ENCODE measurements at places on chromosomes 11 and 22.

DNA sequence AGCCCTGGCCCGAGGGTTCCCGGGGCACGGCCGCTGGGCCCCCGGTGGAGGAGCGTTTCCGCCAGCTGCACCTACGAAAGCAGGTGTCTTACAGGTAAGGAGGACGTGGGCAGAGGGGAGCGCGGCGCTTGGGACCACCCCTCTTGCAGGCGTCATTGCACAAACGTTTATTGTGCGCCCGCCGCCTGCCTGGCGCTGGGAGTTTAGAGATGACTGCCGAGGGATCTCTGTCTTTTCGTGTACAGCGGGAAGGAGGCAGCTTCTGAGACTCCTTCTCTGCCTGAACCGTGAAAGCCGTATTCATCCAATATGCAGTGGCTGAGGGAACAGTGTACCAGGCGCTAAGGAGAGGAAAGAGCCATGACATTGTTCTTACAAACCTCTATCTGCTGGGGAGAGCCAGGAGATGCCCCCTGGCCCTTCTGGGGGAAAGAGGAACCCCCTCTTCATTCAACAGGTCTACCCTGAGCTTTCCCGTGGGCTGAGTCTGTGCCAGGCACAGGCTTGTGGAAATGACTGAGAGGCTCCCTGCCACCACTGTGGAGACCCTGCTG lies 13.8 kb upstream of the DGKZ start:
- no peak for DNase-seq

- peak; percentile 44 for DNase-seq
Observed at GRCh38 chr11:66363805-66364535, 7.6 kb downstream of the SLC29A2 start.

- DNase-seq: no peak
Observed at GRCh38 chr22:24424001-24424900, 3.1 kb upstream of the ADORA2A start.

DNA sequence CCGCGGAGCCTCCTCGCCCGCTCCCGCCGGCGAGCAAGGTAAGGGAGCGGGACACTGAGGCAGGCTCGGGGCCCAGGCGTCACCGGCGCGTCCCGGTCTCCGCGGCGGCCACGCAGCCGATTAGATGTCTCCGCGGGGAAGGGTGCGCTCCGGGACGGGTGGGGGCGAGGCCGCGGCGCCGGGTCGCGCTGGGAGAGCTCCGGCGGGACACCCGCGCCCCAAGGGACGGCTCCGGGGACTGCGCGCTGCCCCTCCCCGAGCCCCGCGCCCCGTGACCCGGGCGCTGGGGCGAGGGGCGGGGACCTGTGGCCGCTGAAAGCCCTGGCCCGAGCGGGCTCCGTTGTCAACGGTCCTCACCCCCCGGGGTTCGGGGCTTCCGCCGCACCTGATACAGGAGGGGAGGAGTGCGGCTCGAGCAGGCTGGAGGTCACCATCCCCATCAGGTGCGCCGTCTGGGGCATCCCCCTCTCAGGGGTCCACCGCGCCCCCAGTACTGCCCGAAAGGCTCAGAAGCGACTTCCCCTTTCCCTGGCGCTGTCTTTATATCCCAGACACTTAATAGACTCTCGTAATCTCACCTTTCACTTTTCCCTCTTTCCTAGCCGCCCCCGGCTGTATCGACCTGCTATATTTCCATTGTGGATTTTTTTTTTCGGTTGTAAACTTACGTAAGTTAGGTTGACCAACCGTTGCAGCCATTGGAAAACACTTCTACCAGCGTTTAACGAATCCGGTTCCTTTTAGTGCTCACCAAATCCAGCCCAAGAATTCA lies 573 bp downstream of the PPFIA1 start:
- peak; percentile 28 for DNase-seq

DNA sequence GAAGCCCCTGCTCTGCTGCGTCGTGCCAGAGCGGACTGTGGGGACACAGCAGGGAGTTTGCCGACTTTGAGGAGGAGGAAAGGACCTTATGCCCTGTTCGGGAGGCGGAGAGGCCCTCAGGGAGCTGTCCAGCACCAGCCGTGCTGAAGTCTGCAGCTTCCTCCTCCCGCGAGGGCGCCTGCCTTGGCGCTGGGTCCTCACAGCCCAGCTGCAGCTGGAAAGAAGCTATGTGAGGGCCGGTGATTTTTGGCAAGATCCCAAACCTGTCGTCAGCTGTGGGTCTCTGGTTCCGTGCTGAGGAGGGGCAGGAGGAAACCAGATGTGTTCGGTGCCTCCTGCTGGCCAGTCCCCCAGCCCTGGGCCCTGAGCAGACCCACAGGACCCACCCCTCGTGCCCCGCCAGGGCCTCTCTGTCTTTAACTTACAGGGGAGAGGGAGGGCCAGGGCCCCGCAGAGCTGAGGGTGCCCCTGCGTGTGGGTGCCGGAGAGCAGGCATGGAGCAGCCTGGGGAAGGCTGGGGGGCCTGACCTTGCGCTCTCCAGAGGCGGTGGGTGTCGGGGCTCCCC lies 12.0 kb downstream of the BRSK2 start:
- peak; percentile 19 for DNase-seq

- DNase-seq: no peak
Observed at GRCh38 chr11:119787074-119787461, 58.1 kb upstream of the NECTIN1 start.

DNA sequence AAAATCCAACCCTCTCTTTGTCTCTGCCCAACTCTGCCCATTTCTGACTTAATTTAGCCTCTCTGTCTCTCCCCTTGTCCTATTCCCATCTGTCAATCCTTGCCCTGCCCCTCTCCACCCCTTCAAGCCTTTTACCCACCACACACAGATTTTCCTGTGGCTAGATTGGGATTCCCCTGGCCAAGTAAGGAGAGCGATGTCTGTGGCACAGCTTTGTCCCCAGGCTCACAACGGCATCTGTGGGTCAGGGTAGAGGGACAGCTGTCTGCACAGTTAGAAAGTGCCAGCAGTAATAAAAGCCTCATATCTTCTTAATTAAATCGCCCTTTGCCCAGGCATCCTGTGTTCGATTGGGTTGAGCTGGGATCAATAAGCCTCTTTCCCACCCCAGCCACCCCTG lies 1.3 kb upstream of the KCNC1 start:
- DNase-seq: no peak

- DNase-seq: no peak
Observed at GRCh38 chr11:82176365-82176764, 557.3 kb downstream of the FAM181B start.

DNA sequence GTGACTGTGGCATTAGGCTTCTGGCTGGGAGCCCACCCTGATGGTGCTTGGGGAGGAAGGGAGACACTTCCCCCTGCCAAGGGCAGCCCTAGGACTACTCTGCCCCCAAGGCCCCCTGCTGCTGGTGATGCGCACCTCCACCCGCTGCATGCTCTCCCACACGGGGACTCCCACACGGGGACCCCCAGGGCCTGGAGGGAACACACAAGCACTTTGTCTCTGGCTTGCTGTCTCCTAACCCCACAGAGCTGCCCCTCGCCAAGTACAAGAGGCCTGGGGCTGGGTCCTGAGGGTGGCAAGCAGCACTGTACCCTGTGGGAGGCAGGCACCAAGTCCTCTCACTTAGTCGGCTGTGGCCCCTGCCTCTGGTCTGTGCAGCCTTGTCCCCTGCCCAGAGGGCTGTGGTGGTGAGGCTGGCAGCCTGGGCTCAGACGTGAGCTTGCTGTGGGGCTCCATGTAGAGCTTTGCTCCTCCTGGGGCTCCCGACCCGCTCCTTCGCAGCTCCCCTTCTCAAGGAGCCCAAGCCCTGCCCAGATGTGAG lies 7.9 kb downstream of the LRRC75B start:
- DNase-seq: no peak

DNA sequence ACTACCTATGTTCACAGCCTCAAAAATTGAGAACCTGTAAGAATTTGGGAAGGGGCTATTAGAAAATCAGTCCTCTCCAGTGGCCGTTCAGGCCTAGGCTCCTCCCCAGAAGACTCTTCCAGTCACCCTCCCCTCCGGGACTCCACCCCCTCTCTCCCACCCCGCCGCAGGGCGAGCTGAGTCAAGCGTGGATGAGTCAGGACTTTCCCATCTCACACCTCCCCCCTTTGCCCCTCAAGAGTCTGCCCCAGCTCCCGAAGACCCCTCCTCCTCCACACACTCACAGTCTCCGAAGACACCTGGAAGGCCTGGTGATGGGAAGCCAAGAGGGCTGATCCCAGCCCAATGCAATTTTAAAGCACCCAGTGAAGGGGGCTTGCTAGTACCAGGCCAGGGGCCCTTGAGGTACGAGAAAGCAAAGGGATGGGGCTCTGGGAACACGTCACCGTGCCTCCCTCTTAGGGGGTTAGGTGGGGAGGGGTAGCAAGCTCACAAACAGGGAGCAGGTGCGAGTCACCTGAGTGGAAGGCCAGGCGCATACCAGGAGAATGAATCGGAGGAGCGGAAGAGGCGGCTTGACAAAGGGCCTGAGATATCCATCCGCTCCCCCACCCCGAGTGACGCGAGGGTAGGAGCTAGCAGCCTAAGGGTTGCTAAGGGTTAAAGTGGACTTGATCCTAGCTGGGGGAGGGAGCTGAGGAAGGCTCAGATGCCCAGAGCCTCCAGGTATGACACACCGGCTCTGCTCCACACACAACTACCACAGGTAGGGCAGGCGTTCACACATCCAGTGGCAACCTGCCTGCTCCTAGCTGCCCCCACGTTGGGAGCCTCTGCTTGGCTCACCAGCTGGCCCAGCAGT lies 13.6 kb downstream of the BCL9L start:
- peak; percentile 74 for DNase-seq

DNA sequence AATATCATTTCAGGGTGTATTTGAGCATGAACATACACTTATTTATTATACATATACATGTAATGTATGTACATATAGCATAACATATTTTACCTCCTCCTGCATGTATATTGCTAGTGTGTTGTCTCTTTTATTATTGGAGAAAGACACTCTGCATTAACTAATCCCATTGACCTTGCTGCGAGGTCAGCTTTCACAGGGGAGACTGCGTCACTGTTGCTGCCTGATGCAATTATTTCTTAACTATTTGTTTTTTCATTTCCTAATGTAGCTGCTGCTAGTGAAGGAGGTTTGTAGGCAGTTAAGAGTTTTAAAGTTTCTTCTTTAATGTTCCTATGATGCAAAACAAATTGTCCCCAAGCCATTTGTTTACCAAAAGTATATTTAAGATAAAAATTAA lies 185.4 kb upstream of the CNTN5 start:
- no peak for DNase-seq

- DNase-seq: no peak
Observed at GRCh38 chr11:86735451-86736290, 63.3 kb upstream of the ME3 start.

- DNase-seq: no peak
Observed at GRCh38 chr11:93532281-93532789, 10.9 kb downstream of the SMCO4 start.

DNA sequence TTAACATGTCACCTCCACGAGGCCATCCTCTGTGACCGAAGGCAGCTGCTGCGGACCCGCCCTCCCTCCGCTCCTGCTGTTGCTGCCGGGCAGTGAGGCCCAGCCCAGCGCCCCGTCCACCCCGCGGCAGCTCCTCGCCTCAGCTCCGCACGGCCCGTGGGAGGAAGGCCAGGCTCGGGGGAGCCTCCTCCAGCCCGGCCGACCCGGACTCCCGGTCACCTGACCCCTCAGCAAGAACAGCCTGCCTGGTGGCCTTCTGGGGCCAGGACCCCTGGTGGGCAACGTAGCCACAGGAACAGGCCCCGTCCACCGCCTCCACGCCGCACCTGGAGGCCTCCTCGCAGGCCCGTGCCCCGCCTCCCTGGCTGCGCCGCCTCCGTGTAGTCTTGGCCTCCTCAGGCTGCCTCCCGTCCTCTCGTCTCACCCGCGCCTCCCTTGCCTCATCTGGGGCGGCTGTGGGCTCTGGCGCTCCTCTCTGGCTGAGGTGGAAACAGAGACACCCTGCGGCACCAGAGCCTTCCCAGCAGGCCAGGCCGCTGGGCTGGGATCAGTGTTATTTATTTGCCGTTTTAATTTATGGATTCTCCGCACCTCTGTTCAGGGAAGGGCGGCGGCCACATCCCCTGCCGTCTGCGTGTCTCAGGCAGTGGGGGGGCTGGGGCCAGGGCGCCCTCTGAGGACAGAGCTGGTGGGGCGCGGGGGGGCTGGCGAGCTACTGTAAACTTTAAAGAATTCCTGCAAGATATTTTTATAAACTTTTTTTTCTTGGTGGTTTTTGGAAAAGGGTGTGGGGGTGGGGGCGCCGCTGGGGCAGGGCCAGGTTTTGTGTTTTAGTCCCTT lies 25.4 kb downstream of the MOB2 start:
- DNase-seq: no peak

GRCh38 chr11:131792243-131792642 lies 421.8 kb downstream of the NTM start:
- DNase-seq: no peak

GRCh38 chr11:103183981-103184611 lies 74.9 kb downstream of the DYNC2H1 start:
- DNase-seq: no peak

Data from activated CD8-positive, alpha-beta memory T cell treated with anti-CD3 and anti-CD28 coated beads for 1 hour (primary cell).